ENCODE measurements at places on chromosomes 16 and 17. TPM values are rescaled to one million over a fixed set of nuclear protein-coding genes. Genes with fewer than 3 reads are reported as not detected.

- H3K4me1 ChIP-seq, result peaks cover 56% of the 10 kb centered on the region
- H3K27me3 ChIP-seq, result no peaks in the 10 kb centered on the region
- no peaks in the 10 kb centered on the region for H3K36me3 ChIP-seq
- DNase-seq, result peak; percentile 61
- peak overlapping the region; percentile 56 for H3K4me3 ChIP-seq
- peak overlapping the region; percentile 91 for H3K27ac ChIP-seq
Observed at GRCh38 chr16:66874079-66874775, 6.1 kb upstream of the PDP2 start.

GRCh38 chr16:1414532-1415260 is at the start of gene UNKL:
UNKL (minus strand) TSS chr16:1414704; CDS start chr16:1414691, 13 bp downstream.
- no peaks in the 10 kb centered on the region for H3K27me3 ChIP-seq
- no peaks in the 10 kb centered on the region for H3K36me3 ChIP-seq
- no peak for DNase-seq

The BRICD5 gene
- 1.9 TPM for total RNA-seq

The LDAF1 gene
- total RNA-seq, result 19.3 TPM
